ENCODE measurements at places on chromosomes 7 and 10.

- DNase-seq, result peak; percentile 72
- peaks cover 14% of the 10 kb centered on the region for H3K4me1 ChIP-seq
- peak overlapping the region; percentile 98 for H3K27ac ChIP-seq
- H3K27me3 ChIP-seq, result no peaks in the 10 kb centered on the region
- no peaks in the 10 kb centered on the region for H3K36me3 ChIP-seq
- peak overlapping the region; percentile 29 for H3K4me3 ChIP-seq
Measured at GRCh38 chr10:4241724-4242345, 456.8 kb upstream of the KLF6 start.

- no peaks in the 10 kb centered on the region for H3K4me1 ChIP-seq
- H3K27ac ChIP-seq, result no peak overlapping the region
- no peak for DNase-seq
Measured at GRCh38 chr10:128466831-128467371, 340.7 kb upstream of the MKI67 start.

GRCh38 chr10:79405221-79405994 lies 40.0 kb downstream of the ZCCHC24 start:
- H3K4me1 ChIP-seq, result peaks cover 9% of the 10 kb centered on the region
- no peaks in the 10 kb centered on the region for H3K27me3 ChIP-seq
- peak; percentile 44 for DNase-seq
- peak overlapping the region; percentile 44 for H3K27ac ChIP-seq
- no peaks in the 10 kb centered on the region for H3K36me3 ChIP-seq

GRCh38 chr10:88236121-88236743 lies 346.9 kb downstream of the RNLS start:
- H3K27me3 ChIP-seq, result peaks cover 8% of the 10 kb centered on the region
- H3K4me3 ChIP-seq, result no peak overlapping the region
- H3K27ac ChIP-seq, result no peak overlapping the region
- no peaks in the 10 kb centered on the region for H3K36me3 ChIP-seq
- no peak for DNase-seq

- no peak for DNase-seq
- H3K36me3 ChIP-seq, result no peaks in the 10 kb centered on the region
- no peaks in the 10 kb centered on the region for H3K4me1 ChIP-seq
Measured at GRCh38 chr7:79529881-79530235, 76.4 kb upstream of the MAGI2 start.

All from endodermal cell (in vitro differentiated cells).